Anterior cingulate cortex (tissue), 58 donors: ENCODE measurements at places on chromosomes 16 and 17.

- no peak for DNase-seq
Measured at GRCh38 chr17:67574658-67575293, 143.0 kb upstream of the NOL11 start.

DNA sequence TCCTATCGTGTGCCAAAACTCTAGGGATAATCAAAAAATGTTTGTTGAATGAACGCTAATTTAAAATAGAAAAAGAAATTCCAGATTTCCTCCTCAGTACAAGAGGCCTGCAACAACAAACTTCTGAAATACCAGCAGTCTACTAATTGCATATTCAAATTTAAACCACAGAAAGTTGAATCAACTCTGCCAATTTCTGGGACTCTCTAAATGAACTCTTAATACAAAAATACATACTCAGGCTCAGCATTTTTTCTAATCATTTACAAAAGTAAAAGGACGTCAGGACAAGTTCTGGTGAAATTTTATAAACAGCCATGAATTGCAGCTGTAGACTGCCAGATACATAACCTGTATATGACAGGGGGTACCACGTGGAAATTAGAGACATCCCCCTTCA, 49.0 kb downstream of the KANSL1 start:
- DNase-seq: no peak

GRCh38 chr16:79159261-79160049, 441.1 kb downstream of the MAF start:
- no peak for DNase-seq

DNA sequence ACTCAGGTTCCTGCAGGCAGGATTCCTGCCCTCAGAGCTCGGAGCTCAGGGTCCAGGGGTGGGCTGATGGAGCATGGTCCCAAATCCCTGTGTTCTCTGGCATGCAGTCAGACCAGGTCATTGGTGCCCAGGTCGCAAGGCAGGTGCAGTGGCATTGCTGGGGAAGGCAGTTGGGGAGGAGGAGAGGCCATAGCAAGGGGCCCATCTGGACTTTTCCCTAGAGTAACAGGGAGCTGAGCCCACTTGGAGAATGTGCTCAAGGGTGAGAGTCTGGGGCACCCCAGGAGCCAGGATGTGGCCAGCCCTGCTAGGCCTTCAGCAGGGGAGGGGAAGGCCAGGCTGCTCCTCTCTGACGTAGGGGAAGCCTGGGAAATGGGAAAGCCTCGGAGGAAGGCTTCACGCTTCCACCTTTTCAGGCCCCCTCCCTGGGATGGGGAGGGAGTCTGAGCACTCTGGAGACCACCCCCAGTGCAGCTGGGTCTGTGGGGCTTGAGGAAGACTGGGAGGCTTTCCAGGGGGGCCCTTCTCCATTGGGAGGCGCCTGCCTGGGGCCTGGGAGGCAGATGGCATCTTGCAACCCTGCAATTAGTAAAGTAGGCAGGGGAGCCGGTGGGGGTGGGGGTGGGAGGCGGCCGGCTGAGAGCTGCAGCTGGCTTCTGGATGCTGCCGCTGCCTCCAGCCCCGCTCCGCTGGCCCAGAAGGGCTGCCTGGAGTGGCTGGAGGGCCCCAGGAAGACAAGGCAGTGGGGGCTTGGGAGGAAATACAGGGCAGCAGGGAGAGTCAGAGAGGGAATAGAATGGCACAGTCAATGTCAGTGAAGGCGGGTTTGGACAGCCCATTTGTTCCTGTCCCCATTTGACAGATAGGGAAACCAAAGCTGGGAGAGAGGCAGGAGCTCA, 21.1 kb upstream of the DOK4 start:
- DNase-seq: no peak

GRCh38 chr17:64401941-64402340, 11.3 kb upstream of the PECAM1 start:
- DNase-seq: no peak

GRCh38 chr17:38875477-38876075, 5.7 kb downstream of the LASP1 start:
- DNase-seq: no peak

DNA sequence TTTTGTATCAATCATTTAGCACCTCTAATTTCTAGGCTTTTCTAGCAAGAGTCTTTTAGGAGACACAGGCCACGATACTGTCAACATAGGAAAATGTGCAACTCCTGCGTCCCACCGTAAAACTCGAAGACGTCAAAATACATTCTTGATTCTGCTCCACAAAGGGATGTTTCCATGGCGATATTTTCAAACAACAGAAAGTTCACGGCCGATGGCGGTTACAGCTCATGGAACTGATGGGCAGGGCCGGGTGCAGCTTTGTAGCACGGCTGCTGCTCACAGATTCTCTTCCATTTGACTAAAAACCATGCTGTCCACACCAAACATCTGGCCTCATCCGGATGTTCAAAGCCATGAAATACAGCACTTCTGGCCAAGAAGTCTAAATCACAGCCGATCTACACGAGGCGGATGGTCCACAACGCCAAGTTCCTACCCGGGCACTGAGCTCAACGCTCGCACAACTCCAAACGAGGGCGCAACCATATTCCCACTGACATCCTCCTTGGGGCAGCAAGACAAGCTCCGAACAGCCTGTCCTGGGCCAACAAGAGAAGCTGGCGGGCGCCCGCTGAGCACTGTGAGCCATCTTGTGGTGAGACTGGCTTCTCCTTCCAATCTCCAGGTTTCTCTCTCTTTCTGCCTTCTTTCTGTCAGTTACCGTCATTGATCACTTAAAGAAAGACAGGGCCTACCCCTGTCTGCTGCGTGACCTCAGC, 79.8 kb downstream of the ZNF778 start:
- DNase-seq: no peak

DNA sequence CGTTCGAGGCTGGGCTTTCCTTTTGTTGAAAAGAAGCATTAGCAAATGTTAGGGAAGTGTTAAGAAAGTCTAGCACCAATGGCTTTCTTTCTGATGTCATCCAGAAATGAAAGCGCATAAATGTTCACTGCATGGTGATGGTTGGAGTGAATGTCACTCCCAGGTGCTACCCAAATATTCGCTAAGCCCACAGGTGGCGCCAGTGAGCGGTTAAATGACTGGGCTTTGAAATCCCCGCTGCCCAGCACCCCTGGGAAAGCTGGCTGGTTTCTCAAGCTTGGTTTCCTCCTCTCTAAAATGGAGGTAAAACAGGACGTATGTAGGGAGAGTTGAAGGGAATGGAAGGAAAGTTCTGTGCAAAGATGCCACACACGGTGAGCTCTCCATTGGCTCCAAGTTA, 104.4 kb downstream of the IRX5 start:
- DNase-seq: no peak

DNA sequence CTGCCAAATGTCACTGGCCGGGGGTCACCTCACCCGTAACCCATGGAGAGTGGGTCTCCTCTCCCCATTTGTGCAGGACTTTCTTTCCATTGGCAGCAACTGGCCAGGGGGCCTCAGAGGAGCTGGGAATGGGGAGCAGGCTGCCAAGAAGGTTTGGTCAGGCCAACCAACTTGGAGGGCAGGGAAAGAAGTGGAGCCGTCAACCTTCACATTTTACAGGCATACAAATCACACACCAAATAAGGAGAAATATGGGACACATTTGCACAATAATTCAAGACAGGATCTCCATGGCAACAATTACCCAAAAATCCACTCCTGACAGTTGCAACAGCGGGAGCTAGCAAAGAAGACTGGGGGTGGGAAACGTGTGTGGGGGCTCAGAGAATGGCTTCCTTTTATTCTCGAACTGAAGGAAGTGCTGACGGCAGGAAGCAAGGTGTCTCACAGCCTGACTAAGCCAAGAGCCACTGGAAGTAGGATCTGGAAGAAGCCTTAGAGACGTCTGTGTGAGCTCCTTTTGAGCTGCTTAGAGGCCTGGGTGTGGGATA, 20.9 kb downstream of the RPRML start:
- peak; percentile 69 for DNase-seq

DNA sequence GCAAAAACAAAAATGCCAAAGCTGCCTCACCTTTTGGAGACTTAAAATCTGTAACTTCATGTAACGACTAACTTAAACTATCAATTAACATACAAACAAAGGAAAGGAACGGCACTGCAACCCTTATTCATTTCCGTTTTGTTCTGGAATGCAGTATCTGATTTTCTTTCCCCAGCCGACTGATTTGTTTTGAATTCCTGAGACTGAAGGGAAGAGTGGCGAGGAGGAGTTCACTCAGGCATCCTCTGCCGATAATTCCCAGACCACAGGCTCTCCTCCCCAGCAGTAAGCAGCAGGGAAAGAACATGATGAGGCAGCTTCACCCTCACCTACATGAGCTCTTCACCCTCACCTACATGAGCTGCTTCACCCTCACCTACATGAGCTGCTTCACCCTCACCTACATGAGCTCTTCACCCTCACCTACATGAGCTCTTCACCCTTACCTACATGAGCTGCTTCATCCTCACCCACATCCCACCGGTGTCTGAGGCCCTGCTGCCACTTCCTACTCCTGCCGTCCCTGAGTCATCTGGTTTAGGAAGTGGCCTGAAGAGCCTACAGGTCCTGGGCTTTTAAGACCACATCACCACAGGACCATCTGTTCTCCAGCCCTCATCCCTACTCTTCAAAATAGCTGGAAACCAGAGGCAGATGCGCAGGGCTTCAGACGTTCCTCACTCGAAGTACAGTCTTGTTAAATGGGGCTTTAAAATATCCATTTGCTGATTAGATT, 168.0 kb upstream of the RPH3AL start:
- DNase-seq: no peak

GRCh38 chr17:78279360-78279990, 48.0 kb downstream of the TMEM235 start:
- no peak for DNase-seq

DNA sequence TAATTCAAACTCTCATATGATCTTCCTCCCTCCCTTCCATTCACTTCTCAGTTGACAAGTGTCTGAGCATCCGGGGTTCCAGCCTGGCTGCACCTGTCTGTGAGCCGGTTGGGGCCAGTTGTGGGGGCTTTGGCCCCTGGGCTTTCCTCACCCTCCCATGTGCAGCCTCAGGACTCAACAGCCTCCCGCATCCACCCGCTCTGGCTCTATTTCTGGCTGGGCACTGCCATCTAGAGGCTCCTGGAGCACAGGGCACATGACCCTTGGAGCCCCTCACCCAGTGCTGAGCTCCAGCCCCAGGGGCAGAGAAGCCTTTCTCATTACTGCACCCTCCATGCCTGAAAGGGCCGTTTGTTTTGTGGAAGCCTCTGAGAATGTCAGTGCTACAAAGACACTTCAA, 43.3 kb downstream of the HAPSTR1 start:
- DNase-seq: no peak

DNA sequence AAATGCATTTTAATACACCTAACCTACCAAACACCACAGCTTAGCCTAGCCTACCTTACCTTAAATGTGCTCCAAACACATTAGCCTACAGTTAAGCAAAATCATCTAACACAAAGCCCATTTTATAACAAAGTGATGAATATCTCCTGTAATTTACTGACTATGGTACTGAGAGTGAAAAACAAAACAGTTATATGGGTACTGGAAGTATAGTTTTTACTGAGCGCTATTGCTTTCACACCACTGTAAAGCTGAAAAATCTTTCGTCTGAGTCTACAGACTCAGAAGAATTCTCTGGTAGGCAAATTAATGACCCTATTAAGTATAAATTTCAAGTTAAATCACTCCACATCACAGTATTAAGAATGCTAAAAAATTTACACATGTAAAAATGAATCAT, 3.5 kb downstream of the GRB2 start:
- no peak for DNase-seq

DNA sequence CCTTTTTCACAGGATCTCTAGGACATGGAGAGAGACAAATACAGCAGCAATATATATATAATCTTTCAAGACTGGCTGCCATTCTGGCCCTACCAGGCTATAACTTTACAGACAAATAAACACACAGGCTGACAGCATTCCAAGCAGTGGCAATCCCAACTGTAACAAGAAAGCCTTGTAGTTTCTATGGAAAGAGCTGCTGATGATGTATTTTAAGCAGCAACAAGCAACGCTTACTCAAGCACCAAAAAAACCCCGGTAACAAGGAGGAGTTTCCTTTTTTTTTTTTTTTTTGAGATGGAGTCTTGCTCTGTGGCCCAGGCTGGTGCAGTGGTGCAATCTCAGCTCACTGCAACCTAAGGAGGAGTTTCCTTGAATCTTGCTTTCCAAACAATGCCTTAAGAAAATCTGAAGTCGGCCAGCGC, 23.2 kb downstream of the LSM12 start:
- DNase-seq: no peak

DNA sequence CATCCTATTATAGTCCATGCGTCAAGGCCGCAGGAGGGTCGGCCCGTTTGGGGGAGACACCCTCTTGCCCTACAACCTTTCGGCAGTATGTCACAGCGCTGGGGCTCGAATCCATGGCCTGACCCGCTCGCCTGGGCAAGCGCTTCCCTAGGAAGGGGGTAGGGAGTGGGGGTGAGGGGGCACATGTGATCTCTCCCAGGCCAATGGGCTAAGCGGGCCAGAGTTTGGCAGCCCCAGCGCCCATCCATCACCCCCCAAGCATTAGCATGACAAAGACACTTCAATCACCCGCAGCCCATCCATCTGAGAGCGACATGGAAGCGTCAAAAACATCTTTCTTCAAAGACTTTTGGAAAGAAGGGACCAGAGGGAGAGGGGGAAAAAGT, at the start of gene HOXB1:
TSS of gene HOXB1 (minus strand) at position 125 of the 386 bp plus-strand sequence. CDS start at position 18, 107 bp downstream.
- DNase-seq: no peak

DNA sequence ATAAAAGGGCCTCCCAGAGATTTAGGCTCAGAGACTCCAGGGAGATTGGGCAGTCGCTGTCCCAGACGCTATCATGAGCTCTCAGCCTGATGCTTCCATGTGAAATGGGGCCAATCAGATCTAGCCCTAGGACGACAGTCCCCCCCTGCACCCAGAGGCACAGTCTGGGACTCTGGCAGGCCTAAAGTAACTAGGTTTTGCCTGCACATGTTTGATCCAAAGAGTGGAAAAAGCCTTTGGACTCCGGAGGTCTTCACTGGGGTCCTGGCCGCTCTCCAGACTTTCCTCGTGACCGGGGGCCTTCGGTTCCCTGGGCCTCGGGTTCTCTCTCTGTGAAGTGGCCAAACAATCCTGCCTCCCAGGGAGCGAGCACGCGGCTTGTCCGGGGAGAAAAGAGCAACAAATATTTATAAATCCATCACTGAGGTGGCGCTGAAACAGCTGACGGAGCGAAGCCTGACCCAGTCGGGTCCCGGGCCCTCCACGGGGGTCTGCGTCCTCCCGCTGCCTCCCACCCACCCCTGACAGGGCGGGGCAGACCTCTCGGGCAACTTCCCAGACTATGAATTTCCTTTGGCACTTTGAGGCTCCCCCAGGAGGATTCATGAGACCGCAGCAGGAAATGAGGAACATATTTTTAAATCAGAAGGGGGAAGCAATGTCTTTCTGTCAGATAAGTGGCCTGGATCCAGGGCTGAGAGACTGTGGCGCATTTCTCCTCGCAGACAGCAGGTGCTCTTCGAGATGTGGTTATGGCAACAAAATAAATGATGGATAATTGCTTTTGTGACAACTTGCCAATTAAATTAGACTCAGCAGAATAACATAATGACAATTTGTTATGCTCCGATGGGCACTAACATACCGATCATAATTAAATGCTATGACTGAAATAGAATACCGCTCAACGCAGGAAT, 38.9 kb downstream of the MRPS23 start:
- DNase-seq: no peak

- no peak for DNase-seq
Measured at GRCh38 chr16:73764321-73764720, 532.3 kb upstream of the PSMD7 start.
